ENCODE measurements at places on chromosomes 7 and 10.

GRCh38 chr7:55953707-55954475 lies 2.2 kb downstream of the MRPS17 start:
- no peak for DNase-seq

GRCh38 chr7:26052706-26053105 lies 99.3 kb upstream of the NFE2L3 start:
- no peak for DNase-seq

- DNase-seq: no peak
Measured at GRCh38 chr7:129689995-129690581, 78.6 kb downstream of the NRF1 start.

DNA sequence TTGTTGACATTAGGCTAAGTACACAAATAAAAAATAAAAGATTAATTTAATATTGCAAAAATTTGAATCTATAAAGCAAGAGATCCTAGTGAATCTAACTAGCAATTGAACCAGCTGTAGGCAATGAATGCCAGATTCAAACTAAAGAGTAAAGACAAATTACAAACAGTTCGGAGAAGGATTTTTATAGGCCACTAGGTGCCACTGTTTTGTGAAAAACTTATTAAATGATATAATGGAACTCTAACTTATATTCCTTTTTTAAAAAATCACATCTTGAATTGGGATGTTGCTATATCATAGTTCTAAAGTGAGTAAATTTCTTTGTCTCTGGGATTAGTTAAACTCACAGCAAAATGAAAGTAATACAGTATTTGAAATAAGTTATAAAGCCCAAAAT lies 39.1 kb upstream of the GNAI1 start:
- no peak for DNase-seq

DNA sequence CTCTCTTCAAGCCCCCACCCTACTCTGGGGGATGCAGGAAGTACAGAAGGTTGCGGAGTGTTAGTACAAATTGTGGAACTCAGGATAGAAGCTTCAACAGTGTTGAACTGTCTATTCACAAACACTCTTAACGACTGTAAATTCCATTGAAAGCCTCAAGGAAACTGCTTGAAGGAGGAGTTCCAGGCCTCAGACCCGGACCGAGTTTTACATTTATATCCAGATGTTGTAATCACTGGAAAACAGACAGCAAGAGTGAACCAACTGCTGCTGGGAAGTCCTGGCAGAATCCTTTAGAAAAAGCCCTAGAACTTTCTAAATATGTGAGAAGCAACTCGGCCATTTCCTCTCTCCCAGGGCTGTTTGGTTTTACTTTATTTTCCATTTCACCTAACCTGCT lies 84.1 kb upstream of the LRRC18 start:
- no peak for DNase-seq

GRCh38 chr7:101386558-101387231 lies 24.0 kb downstream of the COL26A1 start:
- DNase-seq: no peak
